ENCODE measurements at places on chromosomes 6 and 20.
A peak's percentile ranks its signal among the peaks of the same experiment; 100 is the strongest.

DNA sequence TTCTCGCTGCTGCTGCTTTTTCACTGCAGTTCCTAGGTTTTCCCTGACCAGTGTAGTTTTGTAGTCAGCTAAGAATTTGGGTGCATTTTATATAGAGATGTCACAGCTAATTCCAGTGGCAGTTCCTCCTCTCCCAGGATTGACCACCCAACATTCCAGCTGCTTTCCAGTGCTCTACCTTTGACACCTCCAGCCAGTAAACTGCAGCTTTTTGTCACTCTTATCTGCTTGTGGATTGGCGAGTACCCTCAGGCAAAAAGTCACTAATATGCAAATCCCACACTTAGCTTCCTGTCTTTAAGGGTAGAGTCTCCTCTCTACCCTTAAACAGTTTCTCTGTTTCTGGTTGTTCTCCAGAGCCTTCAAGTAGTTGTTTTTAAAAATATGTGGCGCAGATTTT lies 146.9 kb upstream of the KCNG1 start:
- no peak for DNase-seq

- DNase-seq, result no peak
Observed at GRCh38 chr20:24676353-24676977, 207.0 kb downstream of the SYNDIG1 start.

GRCh38 chr6:100304575-100304974 lies 160.1 kb downstream of the SIM1 start:
- DNase-seq, result no peak

DNA sequence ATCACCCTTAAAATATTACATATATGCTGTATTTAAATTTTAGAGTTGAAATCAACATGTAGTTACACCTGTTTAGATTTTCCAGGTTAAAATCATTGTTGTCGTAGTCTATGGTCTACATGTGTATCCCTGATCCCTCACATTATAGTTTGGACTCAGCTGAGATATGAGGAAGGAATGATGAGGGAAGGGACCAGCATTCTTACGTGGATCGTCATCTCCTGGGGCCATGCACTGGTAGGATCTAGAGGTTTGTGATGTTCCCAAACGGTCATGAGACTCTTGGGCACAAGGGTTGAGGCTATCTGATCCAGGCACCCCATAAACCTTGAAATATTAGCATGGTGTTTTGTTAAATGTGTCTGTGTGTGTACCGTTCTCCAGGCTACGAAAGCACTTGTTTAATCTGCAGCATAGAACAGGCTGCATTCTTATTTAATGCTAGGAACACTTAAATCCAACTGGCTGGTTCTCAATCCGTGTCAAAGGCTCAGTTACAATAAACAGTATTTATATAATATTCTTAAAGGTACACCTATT lies 55.4 kb downstream of the IPCEF1 start:
- peak; percentile 33 for DNase-seq

GRCh38 chr6:44002067-44002592 lies 125.1 kb downstream of the MRPL14 start:
- peak; percentile 58 for DNase-seq

DNA sequence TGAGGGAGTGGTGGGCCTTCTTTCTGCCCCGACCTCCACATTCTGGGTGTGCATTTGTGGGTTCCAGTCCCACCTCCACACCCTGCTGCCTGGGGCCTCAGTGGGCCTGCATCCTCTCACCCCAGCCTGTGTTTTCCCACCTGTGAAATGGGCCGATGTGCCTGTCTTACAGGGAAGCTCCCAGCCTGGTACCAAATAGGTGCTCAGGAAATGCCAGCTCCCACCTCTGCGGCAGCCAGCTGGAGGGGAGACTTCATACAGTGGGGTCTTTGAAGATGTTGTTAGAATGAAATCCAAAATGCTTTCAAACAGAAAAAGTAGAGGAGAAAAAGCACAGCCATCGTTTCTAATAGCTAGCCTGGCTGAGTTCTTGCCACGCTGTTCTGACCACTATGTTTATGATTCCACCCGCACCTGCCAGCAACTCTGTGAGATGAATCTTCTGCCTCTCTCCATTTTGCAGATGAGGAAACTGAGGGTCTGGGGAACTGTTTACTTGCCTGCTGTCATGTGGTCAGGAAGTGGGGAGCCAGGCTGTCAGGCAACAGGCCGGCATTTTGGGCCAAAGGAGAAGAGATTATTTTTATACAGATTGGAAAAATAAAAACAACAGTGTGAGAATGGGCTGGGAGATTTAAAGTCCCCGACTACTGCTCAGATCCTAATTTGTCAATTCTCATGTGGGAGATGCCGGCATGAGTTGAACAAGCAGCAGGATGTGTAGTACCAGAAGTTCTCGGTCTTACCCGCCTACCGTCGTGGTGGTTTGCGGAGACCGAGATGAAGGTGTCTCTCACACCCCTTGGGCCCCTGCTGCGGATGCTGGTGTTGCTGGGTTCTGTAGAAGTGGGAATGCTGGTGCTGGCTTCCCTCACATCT lies 4.6 kb downstream of the TMEM181 start:
- DNase-seq, result no peak

- DNase-seq, result no peak
Observed at GRCh38 chr20:46205349-46205748, 87.2 kb downstream of the CD40 start.

- no peak for DNase-seq
Observed at GRCh38 chr20:18403269-18403668, 63.6 kb downstream of the DZANK1 start.

DNA sequence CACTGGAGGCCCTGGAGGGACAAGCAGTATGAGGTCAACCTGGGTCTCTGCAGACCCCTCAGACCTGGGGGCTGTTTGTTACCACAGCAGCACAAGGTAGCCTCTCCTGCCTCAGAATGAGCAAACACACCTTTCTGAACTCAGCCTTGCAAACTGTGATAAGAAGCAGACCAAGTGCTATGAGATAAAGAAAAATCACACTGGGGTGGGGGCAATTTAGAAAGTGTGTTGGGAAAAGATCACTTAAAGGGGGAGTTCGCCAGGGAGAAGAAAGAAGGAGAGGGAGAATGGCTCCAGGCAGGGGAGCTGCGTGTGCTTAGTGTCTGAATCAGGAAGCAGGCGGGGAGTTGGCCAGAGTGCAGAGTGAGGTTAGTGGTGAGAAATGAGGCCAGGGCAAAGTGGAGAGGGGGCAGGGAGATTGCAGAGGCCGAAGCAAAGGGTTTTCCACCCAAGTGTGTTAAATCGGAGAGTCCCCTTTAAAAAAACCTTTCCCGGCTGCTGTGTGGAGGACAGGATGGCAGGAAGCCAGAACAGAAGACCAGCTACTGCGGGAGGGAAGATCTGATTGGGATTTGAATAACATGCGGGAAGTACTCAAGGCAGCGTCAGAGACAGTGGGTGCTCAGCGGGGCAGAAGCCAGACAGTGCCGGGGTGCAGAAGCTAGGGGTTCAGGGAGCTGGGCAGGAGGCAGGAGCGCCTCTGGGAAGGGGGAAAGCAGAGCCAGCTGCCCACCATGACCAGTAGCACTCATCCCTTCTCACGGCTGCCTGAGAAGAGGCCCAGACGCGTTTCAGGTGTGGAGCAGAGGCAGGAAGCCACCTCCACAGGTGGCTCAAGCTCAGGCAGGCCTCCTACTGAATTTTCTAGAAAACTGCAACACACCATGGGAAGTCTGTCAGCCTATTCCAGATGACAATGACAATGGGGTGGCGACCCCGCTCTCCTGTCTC lies 9.0 kb downstream of the ADA start:
- peak; percentile 90 for DNase-seq

DNA sequence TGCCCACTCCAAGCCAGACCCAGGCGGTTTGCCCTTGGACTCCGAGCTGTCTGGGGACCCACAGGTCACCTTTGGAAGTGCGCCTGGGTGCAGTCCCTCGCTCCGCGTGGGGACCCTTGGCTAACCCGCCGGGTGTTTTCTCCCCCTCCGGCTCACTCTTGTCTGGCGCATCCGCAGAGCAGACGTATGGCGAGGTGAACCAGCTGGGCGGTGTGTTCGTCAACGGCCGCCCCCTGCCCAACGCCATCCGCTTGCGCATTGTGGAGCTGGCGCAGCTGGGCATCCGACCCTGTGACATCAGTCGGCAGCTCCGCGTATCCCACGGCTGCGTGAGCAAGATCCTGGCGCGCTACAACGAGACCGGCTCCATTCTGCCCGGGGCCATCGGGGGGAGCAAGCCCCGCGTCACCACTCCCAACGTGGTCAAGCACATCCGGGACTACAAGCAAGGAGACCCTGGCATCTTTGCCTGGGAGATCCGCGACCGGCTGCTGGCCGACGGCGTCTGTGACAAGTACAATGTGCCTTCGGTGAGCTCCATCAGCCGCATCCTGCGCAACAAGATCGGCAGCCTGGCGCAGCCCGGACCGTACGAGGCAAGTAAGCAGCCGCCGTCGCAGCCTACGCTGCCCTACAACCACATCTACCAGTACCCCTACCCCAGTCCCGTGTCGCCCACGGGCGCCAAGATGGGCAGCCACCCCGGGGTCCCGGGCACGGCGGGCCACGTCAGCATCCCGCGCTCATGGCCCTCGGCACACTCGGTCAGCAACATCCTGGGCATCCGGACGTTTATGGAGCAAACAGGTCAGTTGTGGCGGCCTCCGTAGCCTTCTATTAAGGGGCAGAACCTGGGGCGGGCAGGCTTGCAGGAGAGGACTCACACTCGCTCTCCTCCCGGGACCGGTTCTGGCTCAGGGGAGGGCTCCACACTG lies 1.1 kb downstream of the PAX1 start:
- peak; percentile 39 for DNase-seq

DNA sequence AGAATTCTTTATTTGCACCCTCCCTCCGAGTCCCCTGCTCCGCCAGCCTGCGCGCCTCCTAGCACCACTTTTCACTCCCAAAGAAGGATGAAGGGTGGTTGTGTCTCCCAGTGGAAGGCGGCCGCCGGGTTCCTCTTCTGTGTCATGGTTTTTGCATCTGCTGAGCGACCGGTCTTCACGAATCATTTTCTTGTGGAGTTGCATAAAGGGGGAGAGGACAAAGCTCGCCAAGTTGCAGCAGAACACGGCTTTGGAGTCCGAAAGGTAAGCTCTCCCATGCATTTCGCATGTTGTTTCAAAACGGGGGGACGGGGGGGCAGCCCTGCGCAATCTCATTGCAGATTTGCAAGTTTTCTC lies 357 bp downstream of the PCSK2 start:
- peak; percentile 6 for DNase-seq

DNA sequence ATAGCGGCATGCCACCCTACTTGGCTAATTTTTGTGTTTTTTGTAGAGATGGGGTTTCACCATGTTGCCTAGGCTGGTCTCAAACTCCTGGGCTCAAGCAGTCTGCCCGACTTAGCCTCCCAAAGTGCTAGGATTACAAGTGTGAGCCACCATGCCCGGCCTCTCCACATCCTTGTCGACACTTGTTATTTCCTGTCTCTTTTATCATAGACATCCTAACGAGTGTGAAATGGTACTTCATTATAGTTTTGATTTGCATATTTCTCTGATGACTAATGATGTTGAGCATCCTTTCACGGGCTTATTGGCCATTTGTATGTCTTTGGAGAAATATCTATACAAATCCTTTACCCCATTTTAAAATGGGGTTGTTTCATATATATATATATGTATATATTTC lies 39.0 kb upstream of the ASXL1 start:
- no peak for DNase-seq

- no peak for DNase-seq
Observed at GRCh38 chr6:73314577-73315492, 39.2 kb downstream of the DPPA5 start.

GRCh38 chr6:142731611-142732010 lies 213.4 kb downstream of the HIVEP2 start:
- no peak for DNase-seq

DNA sequence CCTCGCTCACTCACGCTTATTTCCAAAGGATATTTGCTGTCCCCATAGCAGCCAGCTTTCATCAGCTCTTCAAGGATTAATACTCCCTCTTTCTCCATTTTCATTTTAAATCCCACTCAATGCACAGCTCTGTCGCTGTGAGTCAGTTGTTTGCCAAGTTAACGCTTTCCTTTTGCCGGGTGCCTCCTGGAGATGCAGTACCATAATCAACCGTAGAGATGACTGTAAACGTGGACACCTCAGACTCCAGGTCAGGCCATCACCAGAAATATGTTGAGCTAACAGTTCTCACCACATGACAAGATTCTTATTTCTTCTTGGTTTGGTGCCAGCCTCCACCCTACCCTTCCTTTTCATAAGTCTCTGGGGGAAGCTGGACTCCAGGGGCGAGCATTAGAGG lies 66.6 kb upstream of the TAB2 start:
- DNase-seq, result no peak

DNA sequence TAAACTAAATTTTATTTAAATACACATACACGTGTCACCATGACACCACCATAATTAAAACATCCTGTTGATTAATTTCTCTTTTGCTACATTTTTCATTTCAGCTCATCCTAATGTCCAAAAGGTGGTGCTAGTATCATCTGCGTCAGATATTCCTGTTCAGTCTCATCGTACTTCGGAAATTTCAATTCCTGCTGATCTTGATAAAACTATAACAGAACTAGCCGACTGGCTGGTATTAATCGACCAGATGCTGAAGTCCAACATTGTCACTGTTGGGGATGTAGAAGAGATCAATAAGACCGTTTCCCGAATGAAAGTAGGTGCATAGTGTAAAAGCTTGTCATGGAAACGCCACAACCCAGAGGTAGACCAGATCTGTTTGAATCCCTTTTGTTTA lies 263.4 kb downstream of the UTRN start:
- DNase-seq, result no peak

- DNase-seq, result no peak
Observed at GRCh38 chr6:40391086-40391485, 196.1 kb downstream of the LRFN2 start.

DNA sequence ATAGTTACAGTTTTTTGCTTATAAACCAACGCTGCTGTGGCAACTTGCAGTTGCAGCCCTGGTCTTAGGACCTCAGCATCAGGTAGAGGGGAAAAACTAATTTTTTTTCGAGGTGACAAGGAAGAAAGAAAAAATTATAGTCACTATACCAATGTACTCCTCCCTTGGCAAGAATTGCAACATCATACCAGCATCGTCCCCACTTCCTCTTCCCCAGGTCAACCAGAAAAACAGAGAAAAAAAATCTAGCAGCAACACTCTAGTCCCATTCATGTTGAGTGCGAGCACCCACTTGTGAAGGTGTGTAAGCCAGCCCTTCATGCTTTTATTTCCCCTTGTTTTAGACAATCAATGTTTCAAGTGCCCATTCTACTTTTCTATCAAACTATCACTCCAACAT lies 13.1 kb upstream of the DCBLD1 start:
- no peak for DNase-seq

- DNase-seq, result no peak
Observed at GRCh38 chr20:48725555-48725991, 102.2 kb downstream of the PREX1 start.

GRCh38 chr6:10033223-10033829 lies 381.5 kb downstream of the TFAP2A start:
- no peak for DNase-seq

GRCh38 chr6:46734867-46735719 lies at the start of gene PLA2G7:
Gene PLA2G7, minus strand, starts transcription at chr6:46735375. Its CDS starts 12,484 bp downstream, at chr6:46722891.
- DNase-seq, result no peak

All from fibroblast of skin of right biceps (primary cell).